ENCODE measurements at places on chromosomes 12 and 14. TPM values are rescaled to one million over a fixed set of nuclear protein-coding genes. Genes with fewer than 3 reads are reported as not detected.

INSM2 gene
- total RNA-seq, result 0.06 TPM

MYF6 gene
- total RNA-seq, result not detected

ADCY4 gene
- total RNA-seq, result not detected

MYH6 gene
- not detected for total RNA-seq

C1QL4 gene
- total RNA-seq, result 6.0 TPM

TAS2R30 gene
- total RNA-seq, result not detected

P2RX7 gene
- not detected for total RNA-seq

DNAJC22 gene
- 24.0 TPM for total RNA-seq

FOXN4 gene
- total RNA-seq, result 0.05 TPM

FAR2 gene
- not detected for total RNA-seq

TSHR gene
- total RNA-seq, result not detected

TAS2R7 gene
- total RNA-seq, result not detected

SLC17A8 gene
- not detected for total RNA-seq

ADAM20 gene
- not detected for total RNA-seq

TGFB3 gene
- 0.63 TPM for total RNA-seq

PTPRR gene
- total RNA-seq, result 0.27 TPM

RIN3 gene
- 25.1 TPM for total RNA-seq

HELB gene
- 2.1 TPM for total RNA-seq

ANKRD33 gene
- total RNA-seq, result not detected

PLEKHH1 gene
- total RNA-seq, result 4.5 TPM

TMEM117 gene
- total RNA-seq, result 2.6 TPM

RAD51B gene
- 4.4 TPM for total RNA-seq

GPRC5A gene
- total RNA-seq, result 314 TPM

APOF gene
- total RNA-seq, result not detected

PIWIL1 gene
- total RNA-seq, result not detected

GYS2 gene
- not detected for total RNA-seq

Data from A549 treated with DMSO at 1 μM for 4 hours (cell line).